ENCODE measurements at places on chromosomes 5 and 9. TPM values are rescaled to one million over a fixed set of nuclear protein-coding genes. Genes with fewer than 3 reads are reported as not detected.

Gene ARID3C
- total RNA-seq, result not detected

Gene FOXI1
- total RNA-seq, result not detected

Gene ACSL6
- not detected for total RNA-seq

Gene EIF4EBP3
- 1.5 TPM for total RNA-seq

Gene EPB41L4A
- total RNA-seq, result 0.29 TPM

Gene SLC34A3
- under 0.01 TPM for total RNA-seq

Gene WDR38
- not detected for total RNA-seq

Gene WNK2
- 0.15 TPM for total RNA-seq

Gene PIK3R1
- total RNA-seq, result 27.2 TPM

Gene AGGF1
- 27.6 TPM for total RNA-seq

Gene PITX1
- total RNA-seq, result 12.6 TPM

Gene EGR1
- 4.5 TPM for total RNA-seq

Gene MEF2C
- total RNA-seq, result 14.1 TPM

Gene IFNA17
- not detected for total RNA-seq

Gene RBM27
- total RNA-seq, result 27.8 TPM

Gene FAM169A
- 0.17 TPM for total RNA-seq

Gene IL3
- total RNA-seq, result not detected

Gene CTXN3
- not detected for total RNA-seq

Gene RNF183
- not detected for total RNA-seq

Gene SMIM33
- total RNA-seq, result not detected

Gene SMIM23
- total RNA-seq, result not detected

Gene TSPAN17
- total RNA-seq, result 33.7 TPM

Gene SLC6A7
- not detected for total RNA-seq

Gene MYORG
- 1.2 TPM for total RNA-seq

Gene IRGM
- not detected for total RNA-seq

Gene FBXO10
- 23.0 TPM for total RNA-seq

Gene SLC6A18
- total RNA-seq, result not detected

Gene PGGT1B
- total RNA-seq, result 13.4 TPM

Gene GABRA1
- total RNA-seq, result not detected

Gene RNF44
- 6.5 TPM for total RNA-seq

Gene IFNA13
- not detected for total RNA-seq

Gene PCDHGA6
- 6.3 TPM for total RNA-seq

Gene CNTNAP3
- 0.15 TPM for total RNA-seq

Gene TRPM6
- total RNA-seq, result under 0.01 TPM

Gene NTNG2
- total RNA-seq, result 2.0 TPM

Gene FOXD4
- 0.17 TPM for total RNA-seq

Gene HAPLN1
- total RNA-seq, result 4.6 TPM

All from smooth muscle cell of trachea (primary cell).